ENCODE measurements at places on chromosomes 3 and 15.

GRCh38 chr3:181724192-181724965 lies 12.7 kb downstream of the SOX2 start:
- DNase-seq, result peak; percentile 68

DNA sequence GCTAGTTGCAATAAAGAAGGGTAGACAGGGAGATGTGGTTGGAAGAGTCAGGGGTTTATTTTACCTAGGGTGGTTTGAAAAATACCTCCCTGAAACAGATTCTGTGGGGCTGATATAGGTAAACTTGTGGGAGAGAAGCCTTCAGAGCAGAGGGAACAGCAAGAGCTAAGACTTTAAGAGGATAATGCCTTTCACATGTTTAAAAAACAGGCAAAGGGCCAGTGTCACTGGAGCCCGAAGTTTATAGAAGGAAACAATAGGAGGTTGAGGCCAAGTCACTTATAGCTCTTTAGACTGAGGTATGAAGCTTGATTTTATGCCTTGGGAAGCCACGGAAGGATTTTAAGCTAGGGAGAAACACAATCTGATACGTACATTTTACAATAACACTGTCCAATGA lies 448.7 kb downstream of the TAFA4 start:
- no peak for DNase-seq

- no peak for DNase-seq
Observed at GRCh38 chr15:42111924-42112323, 17.6 kb upstream of the PLA2G4D start.

GRCh38 chr3:171770689-171771620 lies 39.3 kb downstream of the PLD1 start:
- no peak for DNase-seq

DNA sequence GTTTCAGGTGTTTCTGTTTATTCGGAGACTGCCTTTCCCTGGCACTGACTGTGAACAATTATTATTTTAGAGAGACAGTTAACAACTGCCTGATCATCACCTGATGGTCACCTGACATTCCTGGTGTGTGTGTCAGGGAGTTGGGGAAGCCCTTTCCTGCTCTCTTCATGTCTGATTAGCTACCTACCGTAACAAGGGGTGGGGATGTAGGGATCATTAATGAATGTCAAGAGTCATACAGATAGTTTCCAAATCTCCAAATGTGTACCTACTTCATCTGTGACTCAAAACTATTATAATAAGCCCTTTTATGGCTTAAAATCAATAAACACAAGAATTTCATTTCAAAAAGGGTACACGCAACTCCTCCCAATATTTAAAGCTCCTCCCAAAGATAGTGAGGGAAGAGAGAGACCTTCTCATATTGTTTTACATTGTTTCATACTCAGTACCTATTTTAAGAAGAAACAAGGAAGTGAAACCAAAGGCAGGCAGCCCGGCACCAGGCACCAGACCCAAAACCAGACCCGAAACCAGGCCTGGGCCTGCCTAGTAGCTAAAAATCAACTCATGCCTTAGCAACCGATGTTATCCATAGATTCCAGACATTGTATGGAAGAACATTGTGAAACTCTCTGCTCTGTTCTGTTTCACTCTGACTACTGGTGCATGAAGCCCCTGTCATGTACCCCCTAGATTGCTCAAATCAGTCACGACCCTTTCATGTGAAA lies 844.9 kb upstream of the ALCAM start:
- no peak for DNase-seq

- DNase-seq, result no peak
Observed at GRCh38 chr15:38651328-38652038, 86.9 kb upstream of the RASGRP1 start.

DNA sequence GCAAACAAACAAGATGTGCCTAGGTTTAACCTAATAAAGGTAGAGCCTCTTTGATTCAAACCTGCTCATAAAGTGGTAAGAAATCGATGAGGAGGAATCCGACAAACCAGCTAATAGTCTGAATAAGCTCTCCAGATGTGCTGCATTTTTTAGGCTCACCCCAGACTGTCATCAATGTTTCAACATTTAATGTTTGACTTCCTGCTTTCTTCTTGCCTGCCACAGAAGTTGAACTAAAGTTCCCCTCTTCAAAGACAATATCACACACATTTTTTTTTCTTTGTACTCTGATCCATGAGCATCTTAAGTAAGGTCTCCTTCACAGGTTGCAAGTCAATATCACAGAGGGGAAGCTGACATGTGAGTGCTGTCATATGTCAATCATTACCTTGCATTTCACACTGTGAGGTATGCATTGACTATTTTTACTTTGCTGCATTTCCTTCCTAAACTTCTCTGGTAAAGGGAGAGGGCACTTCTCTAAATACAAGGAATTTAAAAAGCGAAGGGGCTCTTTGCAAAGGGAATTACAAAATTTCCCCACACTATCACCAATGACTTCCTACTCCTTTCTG lies 172.3 kb upstream of the MCTP2 start:
- DNase-seq, result no peak

DNA sequence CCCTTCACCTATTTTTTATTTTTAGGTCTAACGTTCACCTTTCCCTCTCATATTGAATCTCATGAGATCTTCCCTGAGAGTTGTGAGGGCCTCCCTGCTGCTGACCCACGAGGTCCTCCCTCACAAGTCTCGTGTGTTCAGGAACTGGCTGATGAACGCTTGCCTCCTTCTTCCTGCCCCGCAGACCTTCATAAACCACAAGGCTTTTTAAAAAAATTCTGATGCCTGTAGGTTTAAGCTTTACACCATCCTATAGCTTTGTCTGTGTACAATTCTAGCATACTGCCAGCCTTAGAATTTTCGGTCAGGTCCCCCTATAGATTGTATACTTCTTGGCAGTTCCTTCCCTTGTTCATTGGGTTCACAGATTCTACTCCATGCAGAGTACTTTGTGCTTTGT lies 50.5 kb downstream of the CHST2 start:
- no peak for DNase-seq

DNA sequence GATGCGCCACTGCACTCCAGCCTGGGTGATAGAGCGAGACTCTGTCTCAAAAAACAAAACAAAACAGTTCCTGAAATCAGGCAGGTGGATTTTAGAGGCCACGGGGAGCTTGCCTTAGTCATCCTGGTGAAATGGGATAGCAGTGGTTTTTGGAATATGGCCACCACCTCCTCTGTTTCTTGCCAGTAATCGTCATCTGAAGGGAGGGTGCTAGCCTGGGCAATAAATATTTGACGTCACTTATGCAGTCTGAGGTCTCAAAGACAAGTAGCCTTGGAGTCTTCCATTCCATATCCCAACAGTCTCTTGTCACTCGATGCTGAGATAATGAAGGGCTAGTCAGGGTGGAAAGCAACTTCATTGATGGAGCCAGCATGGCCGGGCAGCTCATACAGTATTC lies 55.2 kb downstream of the KCNAB1 start:
- no peak for DNase-seq

- no peak for DNase-seq
Observed at GRCh38 chr3:101823525-101823924, 25.8 kb upstream of the NFKBIZ start.
